Activated CD4-positive, CD25-positive, alpha-beta regulatory T cell treated with anti-CD3 and anti-CD28 coated beads, Interleukin-2, amount 50 U/mL, for 16 hours (primary cell): ENCODE measurements at places on chromosomes 13 and 19.

GRCh38 chr19:42349378-42350107 lies 24.1 kb downstream of the MEGF8 start:
- DNase-seq = no peak

DNA sequence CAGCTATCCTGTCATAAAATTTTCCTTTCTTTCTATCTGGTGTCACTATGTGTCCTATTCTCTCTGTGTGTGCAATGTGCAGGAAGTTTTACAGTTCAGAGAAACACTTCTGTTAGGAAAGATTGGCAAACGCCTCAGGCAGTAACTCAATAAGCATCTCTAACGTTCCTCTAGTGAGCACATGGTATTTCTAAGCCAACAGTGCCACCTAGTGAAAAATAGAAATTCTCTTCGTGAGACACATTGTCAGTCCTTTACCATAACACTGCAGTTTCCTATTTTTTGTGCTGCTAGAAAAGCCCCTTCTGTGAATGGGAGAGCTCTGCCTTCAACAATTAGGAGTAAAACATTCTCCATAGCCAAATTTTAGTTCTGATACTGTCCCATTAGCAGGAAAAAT lies 50.7 kb downstream of the ZNF723 start:
- no peak for DNase-seq

DNA sequence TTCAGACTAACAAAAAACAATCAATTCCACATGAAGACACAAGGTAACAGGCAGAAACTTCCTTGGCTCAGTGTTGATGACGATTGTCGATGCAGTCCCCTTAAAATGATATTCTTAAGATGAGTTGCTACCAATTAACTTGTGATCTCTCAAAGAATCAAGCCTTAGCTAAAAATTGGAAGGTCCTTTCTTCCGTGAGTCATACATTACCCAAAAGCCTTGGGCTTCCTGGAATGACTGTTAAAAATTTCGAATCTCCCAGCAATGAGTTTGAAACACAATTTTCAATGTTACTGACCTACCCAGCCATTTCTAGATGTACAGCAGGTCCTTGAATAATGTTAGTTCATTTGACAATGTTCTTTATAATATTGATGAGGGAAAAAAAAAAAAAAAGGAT lies 28.0 kb upstream of the RB1 start:
- DNase-seq = no peak

DNA sequence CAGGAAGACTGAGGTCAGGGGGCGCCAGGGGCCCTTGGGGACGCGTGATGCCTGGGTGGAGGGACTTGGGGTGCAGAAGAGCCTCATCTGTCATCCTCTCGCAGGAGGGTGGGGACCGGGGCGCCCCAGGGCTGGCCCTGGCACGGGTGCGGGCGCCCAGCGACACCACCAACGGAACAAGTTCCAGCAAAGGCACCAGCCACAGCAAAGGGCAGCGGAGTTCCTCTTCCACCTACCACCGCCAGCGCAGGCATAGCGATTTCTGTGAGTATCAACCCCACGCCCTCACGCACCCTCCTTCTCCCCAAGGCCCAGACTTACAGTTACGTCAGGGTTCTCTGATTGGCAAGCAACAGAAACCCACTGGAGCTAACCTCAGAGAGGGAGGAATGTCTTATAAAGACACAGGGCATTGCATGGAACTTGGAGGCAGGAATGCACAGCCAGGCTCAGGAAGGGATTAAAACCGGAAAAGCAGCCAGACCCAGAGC lies 29.4 kb downstream of the MARK4 start:
- no peak for DNase-seq

- DNase-seq = no peak
Measured at GRCh38 chr19:17848595-17849292, 962 bp upstream of the JAK3 start.

GRCh38 chr13:109241160-109241559 lies 545.2 kb downstream of the IRS2 start:
- DNase-seq = no peak

GRCh38 chr19:40460185-40460584 lies 5.4 kb downstream of the BLVRB start:
- DNase-seq = no peak

- no peak for DNase-seq
Measured at GRCh38 chr13:80633251-80633650, 292.3 kb upstream of the SPRY2 start.

GRCh38 chr19:13299838-13300237 lies 149.6 kb downstream of the IER2 start:
- no peak for DNase-seq

DNA sequence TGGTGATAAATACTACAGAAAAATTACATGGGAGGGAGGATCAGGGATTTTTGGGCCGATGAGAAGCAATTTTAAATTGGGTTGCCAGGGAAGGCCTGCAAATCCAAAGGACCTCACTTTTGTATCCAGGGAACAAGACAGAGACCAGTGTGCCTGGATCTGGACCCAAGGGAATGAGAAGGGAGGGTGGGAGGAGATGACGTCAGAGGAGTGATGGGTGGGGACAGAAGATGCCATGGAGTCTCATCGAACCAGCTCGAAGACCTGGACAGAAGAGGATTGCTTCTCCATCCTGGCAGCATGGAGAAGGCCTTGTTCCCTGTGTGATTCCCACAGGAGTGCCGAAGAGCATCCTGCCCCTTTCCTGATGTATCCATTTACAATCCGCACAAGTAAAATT lies 68.9 kb downstream of the ITGBL1 start:
- DNase-seq = no peak

GRCh38 chr19:7628589-7629311 lies 595 bp downstream of the XAB2 start:
- no peak for DNase-seq

DNA sequence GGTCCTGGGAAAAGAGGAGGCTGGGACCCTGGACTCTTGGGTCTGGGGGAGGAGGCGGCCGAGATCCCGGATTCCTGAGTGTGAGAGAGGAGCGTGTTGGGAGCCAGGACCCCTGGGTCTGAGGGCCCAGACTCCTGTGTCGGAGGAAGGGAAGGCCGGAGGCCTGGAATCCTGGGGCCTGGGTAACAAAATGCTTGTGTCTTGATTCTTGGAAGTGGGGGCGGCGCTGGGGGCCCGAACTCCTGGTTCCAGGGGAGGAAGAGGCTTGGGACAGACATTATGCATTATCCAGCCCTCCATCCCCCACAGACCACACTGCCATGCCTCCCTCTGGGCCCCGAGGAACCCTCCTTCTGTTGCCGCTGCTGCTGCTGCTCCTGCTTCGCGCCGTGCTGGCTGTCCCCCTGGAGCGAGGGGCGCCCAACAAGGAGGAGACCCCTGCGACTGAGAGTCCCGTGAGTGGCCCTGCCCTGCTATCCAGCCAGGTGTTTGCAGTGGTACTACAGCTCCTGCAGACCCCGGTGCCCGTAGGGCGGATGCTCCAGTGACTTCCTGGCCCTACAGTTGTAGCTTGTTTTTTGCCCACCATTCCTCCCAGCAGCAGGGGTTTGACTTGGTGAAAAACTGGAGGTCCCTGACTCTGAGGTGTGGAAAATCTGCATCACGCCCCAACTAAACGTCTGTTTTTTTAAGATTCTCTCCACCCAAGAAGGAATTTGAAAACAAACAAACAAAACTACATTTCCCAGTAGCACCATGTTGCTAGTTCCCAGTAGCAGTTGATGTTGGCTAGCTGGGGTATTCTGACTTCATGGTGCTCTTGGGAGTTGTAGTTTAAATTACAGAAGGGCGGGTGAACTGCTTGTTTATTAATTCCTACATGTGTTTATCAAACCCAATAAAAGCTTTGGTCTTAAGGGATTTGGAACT lies 630 bp downstream of the NUCB1 start:
- DNase-seq = no peak

DNA sequence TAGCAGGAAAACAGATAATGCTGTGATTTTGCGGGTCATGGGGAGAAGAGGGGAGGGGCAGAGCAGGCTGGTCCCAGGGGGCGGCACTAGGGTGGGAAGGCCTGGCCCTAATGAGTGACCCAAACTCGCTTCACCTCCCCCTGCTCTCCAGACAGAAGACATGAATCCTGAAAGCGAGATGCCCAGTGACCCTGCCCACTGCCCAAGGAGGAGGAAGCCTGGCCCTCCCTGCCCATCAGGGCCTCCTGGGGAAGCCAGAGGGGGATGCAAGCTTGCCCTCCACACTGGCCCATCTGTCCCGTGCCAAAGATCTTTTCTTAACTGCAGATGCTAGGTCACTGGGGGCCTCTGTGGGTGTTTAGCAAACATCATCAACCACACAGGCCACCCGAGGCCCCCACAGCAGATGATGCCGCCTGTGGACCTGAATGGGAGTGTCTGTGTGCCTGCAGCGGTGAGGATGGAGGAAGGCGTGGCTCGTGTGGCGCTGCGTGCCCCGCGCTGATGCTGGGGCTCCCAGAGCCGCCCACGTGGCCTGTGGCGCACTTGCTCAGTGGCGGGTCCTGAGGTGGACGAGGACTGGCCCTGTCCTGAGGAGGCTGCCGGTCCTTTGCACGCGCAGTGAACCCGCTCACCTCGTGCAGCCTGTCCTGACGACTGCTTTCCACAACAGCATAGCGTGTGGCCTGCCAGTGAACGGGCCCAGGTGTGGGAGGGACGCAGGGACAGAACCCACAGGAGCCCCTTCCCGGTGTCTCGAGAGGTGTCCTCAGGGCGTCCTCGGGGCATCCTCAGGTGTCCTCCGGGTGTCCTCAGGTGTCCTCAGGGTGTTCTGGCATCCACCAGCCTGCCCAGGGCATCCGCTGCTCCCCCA lies 80.5 kb upstream of the MCF2L start:
- no peak for DNase-seq

GRCh38 chr19:44696939-44697669 lies 1.8 kb upstream of the CEACAM16 start:
- DNase-seq = no peak

GRCh38 chr13:95382916-95383315 lies 81.7 kb upstream of the ABCC4 start:
- no peak for DNase-seq

GRCh38 chr19:30128211-30128610 lies 186.2 kb downstream of the URI1 start:
- DNase-seq = no peak

DNA sequence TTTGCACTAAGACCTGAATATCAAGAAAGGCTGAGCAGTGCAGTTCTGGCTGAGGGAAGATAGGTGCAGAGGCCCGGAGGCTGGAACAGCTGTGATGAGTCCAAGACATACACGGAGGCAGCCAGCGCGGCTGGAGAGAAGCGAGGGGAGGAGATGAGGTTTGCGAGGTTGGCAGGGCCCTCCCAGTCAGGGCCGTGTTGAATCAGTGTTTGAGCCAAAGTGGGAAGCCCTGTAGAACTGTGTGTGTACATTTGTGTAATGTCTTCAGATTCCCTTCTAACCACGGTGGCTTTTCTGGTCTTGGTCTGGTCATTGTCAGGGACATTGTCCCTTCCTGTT lies 34.9 kb downstream of the PAK4 start:
- no peak for DNase-seq

GRCh38 chr13:98300956-98301641 lies 124.0 kb upstream of the RNF113B start:
- DNase-seq = no peak

- DNase-seq = no peak
Measured at GRCh38 chr13:75312884-75313520, 169.0 kb downstream of the TBC1D4 start.

DNA sequence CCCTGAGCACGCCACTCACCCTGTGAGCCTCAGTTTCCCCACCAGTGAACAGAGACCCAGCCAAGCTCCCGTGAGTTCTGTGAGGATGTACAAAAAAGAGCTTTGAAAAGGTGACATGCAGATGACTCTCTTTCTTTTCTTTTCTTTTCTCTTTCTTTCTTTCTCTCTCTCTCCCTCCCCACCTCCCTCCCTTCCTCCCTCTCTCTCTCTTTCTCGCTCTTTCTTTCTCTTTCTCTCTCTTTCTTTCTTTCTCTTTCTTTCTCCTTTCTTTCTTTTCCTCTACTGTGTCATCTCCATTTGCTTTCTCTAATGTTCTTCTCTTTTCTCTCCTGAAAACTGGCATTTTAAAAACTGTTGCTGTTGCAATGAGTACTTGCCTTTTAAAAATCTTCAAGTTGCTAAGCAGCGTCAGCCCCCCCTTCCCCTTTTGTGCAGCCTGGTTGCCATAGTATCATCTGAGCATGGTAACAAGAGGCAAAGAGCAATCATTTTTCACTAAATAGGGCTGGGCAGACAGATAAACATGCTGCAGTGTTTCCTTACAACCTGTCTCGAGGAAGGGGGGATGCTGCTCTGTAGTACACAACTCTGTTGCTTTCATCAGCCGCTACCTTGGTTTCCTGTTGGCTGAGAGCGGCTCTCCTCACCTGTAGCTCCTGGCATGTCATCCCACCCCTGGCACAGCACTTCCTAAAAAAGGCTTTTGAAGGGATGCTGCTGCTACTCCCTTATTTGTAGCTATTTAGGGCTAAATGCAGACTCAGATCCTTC lies 108.7 kb upstream of the MBNL2 start:
- DNase-seq = no peak

GRCh38 chr19:2114218-2114617 lies 17.5 kb downstream of the IZUMO4 start:
- no peak for DNase-seq

DNA sequence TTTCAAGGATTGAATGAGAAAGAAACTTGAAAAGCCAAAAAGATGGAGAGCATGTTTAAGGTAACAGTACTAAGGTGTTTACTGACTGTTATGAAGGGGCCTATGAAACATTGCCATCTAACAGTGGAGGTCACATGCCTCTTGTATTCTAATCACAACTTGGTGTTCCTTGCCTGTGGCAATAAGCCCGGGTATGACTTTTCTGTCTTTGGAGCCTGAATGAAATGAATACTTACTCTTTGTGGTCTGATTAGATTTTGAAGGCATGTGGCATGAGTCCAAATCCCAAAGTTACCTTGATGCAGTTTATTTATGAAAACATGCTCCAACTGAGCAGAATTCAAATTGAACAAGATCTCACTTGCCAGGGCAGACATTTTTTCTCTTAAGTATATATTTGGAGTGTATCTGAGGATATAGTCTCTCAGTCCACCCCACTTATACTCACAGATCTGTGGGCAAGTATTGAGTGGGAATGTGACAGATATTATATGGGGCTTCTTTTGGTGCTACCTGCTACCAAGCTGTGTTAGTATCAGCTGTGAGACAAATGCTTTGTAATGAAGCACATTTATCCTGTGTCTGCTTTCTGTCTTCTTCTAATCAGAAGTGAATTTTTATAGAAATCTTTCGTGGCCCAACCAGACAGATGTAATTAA lies 67.5 kb downstream of the B3GLCT start:
- no peak for DNase-seq

DNA sequence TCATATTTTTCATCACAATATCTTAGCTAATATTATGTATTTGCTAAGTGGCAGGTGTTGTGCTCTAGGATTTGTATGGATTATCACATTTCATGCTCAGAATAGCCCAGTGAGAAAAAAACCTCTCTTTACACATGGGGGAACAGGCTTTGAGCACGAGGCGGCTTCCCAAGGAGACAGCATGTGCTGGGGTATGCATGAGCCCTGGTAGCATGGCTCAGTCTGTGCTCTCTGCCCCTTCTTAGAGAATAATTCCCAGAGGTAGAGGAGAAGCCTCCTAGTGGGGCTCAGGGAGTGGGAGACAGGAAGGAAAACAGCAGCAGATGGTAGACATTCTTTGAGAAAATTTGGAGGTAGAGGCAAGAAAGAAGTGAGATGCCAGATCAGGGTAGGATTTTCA lies 31.6 kb downstream of the RNASEH2B start:
- no peak for DNase-seq
